ENCODE measurements at places on chromosomes 7 and 10.

- no peak for DNase-seq
Observed at GRCh38 chr10:17766731-17767130, 14.7 kb downstream of the TMEM236 start.

- DNase-seq = no peak
Observed at GRCh38 chr7:68433462-68434070, 1164.7 kb upstream of the AUTS2 start.

GRCh38 chr10:103739039-103739764, 116.2 kb downstream of the SH3PXD2A start:
- no peak for DNase-seq

GRCh38 chr7:73742338-73742752, 3.7 kb upstream of the ABHD11 start:
- no peak for DNase-seq

DNA sequence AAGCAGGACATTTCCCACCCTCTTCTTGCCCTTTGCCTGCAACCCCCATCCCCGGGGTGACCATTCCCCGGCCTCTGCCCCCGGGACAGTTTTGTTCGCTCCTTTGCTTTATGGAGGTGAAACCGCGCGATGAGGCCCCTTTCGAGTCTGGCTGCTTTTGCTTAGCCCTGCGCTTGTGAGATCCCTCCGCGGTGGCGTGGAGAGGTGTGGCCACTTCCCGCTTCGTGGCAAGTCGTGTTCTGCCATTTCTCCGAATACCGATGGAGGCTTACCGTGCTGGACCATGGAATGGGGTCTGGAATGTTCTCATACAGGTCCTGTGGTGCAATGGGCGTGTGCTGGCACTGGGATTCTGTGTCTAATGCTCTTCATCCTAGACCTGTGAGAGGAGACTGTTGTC, 106.7 kb downstream of the LHPP start:
- no peak for DNase-seq

- DNase-seq = no peak
Observed at GRCh38 chr7:3493499-3493898, 192.4 kb downstream of the SDK1 start.

DNA sequence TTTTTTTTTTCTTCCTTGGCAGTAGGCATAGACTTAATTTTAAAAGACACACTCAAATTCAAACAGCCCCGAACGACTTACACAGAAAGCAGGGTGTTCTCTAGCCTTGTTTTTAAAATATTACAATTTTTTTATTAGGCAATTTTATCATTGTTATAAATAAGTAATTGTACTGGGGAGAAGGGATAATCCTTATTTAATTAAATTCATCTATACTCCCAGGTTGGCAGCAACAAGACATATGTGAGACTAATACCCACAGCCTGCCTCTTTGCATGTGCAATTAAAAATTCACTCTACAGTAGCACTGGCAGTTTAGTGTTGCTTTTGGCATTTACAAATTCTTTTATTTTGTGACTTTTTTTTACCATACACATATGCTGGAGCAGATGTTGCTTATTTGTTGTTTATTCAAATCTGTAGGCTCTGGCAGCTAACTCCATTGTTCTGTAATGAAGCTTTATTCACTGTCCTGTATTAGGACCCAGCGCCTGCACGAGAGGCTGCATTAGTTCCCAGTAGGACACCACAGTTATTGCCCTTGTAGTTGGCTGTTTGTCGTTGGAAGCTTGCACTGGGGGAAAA, 84.9 kb upstream of the PPP1R17 start:
- DNase-seq = no peak

GRCh38 chr10:260819-261429, 125.7 kb downstream of the ZMYND11 start:
- no peak for DNase-seq

DNA sequence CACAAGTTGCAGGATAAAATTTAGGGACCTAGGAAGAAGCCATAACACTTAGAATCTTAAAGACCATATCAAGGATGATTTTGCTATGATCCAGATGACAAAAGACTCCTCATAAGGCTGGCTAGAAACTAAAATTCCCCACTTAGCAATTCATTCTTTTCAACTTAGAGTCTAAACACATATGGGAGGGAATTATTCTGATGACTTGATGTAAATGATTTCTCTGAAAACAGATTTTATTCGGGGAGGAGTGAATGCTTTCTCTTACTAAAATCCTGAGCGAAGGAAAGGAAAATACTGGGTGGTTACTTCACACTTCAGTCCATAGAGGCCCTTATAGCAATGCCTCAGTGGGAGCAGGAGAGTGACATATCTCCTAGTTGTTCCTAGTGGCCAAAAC, 138.7 kb upstream of the SORCS1 start:
- no peak for DNase-seq

DNA sequence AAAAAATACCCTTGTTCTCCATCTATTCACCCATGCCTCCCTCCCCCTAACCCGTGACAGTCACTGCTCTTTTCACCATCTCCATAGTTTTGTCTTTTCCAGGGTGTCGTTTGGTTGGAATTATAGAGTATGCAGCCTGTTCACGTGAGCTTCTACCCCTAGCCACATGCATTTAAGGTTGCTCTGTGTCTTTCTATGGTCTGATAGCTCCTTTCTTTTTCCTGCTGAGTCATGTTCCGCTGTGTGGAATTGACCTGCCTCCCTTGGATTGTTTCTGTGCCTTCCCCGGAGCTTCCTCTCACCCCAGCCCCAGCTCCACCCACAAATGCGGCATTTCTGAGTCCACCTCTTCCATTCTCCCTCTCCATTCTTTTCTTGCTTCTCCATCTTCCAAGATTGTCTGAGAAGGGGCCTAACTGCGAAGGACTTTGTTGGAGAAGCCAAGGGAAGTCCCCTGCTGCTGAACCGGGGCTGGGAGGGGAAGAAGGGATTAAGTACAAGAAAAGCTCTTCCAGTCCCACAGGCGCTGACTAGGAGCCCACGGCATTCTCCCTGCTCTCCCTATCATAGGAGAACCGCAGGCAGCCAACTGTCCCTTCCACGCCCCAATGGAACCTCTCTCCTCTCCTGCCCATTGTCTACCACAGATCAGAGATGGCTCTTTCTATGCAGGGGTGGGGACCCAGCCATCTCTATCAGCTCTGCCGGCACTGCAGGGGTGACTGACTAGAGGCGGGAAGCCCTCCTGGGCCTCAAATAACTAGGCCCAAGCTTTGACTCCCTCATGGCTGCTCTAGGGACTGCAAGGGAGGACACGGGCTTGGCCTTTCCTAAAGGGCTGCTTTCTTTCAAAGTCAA, 87.5 kb upstream of the ANLN start:
- no peak for DNase-seq

- DNase-seq = no peak
Observed at GRCh38 chr10:1195828-1196227, 139.6 kb downstream of the WDR37 start.
